ENCODE measurements at places on chromosomes 13 and 19.

GRCh38 chr13:42747399-42747873, 33.9 kb upstream of the FAM216B start:
- DNase-seq = no peak

DNA sequence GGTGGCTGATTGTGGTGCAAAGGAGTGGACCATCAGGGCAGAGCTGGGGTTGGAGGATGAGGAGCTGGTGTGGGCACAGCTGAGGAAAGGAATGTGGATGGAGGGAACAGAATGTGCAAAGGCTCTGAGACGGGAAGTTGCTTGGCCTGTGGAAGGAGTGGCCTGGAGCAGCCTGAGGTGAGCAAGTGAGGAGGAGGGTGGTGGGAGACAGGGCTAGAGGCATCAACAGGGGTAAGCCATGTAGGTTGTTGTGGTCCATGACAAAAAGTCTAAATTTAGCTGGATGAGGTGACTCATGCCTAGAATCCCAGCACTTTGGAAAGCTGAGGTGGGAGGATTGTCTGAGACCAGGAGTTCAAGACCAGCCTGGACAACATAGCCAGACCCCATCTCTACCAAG, 9.5 kb downstream of the CYP4F22 start:
- no peak for DNase-seq

GRCh38 chr13:59399513-59399912, 764.2 kb downstream of the DIAPH3 start:
- no peak for DNase-seq

DNA sequence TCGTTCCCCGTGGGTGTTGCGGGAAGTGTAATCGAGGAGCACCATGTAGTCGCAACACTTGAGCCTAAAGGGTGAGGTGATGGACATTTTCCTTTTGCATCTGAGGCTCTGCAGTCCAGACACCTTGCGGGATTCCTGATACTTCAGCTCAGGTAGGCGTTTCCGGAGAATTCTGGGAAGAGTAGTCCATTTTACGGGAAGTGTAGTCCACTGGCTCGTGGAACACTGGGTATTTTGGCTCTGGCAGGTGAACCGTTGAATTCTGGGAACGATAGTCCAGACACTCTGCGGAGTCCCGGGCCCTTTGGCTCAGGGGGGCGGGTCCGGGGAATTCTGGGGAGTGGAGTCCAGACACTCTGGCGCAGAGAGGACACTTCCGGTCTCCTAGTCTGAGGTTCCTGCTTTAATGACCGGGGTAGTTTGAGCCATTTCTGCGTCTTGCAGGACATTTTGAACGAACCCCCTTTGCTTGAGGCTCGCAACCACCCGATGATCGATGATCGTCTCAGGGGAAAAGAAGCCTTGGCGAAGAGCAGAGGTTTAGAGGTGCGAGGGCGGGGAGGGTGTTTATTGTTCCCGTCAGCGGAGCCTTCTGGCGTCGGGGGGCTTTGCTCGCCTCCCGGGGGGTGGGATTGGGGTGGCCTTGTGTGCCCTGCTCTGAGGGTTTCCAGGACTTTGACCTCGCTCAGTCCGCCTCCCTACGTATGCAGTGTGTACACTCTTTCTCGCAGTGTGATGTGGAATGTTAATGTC, at the start of gene ZNF223:
ZNF223 (plus strand) TSS at position 387 of the 753 bp plus-strand sequence. CDS start 3,141 bp downstream, outside the sequence.
- DNase-seq = peak; percentile 88

GRCh38 chr19:37506387-37507166, at the start of gene ZNF793:
Gene ZNF793, plus strand, starts transcription at chr19:37506939. Its CDS starts 16,501 bp downstream, at chr19:37523440.
- DNase-seq = peak; percentile 94

GRCh38 chr19:50723069-50723468, at the start of gene CLEC11A:
Gene CLEC11A, plus strand, starts transcription at chr19:50723364. Its CDS starts 162 bp downstream, at chr19:50723526.
- DNase-seq = no peak

Data from activated effector memory CD4-positive, alpha-beta T cell treated with anti-CD3 and anti-CD28 coated beads, Interleukin-2, amount 50 U/mL, for 16 hours (primary cell).